ENCODE measurements at places on chromosomes 4 and X.

DNA sequence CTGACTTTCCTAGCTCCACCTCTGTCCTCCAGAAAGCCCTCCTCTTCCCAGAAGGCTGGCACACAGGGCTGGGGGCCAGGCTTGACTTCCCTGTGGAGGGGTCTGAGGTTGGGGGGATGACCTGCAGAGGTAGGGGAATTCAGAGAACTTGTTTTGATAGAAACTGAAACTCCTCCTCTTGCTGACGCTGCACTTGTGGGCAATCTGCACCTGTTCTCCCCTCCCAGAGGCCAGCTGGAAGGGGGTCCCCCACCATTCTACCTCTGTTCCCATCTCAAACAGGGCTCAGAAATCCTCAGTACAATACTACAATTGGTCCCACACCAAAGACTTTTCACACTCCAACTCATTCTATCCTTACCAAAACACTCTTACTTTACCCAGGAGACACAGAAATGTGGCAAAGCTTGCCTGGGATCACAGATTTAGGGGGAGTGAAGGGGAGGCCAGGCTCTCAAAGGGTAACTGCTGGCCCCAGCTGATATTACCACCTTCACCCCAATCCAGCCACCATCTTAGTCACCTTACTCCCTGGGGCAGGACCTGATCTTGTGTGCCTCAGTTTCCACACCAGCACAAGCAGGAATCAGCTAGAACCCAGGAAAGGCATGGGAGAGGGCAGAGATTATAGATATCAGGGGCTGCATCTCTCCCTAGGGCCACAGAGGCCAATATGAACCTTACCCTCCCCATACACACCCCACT is 18.5 kb downstream of the OTUD5 start:
- DNase-seq = no peak

DNA sequence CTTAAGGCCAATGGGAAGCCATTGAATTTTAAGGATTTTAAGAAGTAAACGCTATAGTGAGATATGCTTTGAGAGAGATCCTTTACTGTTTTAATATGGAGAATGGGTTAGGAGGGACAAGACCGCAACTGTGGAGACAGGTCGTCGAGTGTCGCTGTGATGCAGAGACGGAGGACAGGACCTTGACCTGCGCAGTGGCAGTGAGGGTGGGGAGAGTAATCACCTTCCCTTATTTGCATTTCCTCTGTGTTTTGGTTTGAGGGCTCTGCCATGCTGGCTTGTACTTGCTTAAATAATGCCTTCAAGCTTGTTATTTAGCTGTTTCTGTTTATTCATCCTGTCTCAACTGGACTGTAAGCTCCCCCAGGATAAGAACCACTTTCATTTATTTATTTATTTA is 345.0 kb downstream of the FBXW7 start:
- DNase-seq = no peak

DNA sequence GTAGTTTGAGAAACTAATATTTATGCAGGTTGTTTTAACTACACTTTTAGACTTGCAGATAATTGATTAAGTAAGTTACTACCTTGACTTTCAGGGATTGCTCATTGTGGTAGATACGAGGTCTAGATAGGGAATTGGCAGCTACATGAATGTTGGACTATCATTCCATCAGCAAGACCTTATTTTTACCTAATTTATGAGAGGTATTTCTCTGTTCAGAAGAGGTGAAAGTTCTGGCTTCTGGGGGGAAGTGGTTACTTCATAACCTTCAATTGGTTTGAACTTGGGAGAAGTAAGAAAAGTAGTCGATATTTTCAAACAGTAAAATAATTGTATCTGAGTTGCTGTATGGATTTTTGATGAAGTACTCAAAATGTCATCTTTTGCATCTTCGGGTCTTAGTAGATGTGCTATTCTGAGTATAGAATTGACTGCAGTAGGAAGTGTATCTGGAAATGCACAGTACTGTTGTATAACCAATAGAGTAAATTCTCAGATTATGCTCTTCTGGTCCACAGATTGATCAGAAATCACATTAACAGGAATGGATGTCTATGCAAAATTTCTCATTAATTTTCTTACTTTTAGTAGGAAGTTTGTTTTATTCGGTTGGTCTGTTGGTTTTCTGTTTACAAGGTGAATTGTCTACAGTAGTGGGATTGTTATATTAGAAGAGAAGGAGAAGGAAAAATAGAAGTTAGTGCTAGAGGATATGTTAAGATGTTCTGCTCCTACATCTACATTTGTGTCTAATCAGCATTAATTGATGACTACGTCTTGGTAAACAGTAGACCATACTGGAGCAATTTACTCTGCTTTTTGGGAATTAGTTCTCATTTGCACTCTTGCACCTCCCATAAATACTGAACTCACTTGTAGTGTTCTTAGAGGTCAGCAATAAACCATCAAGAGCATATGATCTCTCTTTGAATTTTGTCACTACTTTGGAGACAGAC is 3.0 kb downstream of the NFKB1 start:
- no peak for DNase-seq

- no peak for DNase-seq
These were observed 412 bp downstream of the SLC10A3 start for GRCh38 chrX:154490021-154490413.

GRCh38 chr4:77623091-77623490 is 17.5 kb downstream of the CXCL13 start:
- no peak for DNase-seq

DNA sequence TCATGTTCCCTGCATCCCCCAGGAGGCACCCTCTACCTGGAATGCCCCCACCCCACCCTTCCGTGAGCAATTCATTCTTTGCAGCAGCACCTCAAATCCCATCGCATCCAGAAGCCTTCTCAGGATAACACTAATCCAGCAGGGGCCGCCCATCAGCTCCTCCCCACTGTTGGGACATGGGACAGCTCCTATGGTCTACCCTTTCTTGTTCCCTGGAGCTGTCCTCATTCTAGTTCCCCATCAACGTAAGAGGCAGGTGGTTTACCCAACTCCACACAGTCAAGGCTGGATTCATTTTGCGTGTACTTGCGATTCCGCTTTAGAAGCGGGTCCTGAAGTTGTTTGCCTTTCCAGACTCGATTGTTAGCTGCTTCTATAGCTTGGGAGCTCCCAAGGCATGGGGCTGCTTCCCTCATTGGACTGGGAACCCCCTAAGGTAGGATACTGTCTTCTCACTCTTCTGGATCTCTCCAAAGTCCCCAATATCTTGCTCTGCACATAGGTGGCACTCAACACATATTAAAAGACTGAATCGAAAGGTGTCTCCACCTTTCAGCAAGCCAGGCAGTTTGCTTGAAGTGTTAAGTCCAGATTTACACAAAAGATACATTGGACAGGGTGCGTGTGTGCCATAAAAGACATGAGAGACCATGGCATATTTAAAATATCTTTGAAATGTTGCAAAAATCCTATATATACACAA is 942 bp upstream of the APLN start:
- no peak for DNase-seq

DNA sequence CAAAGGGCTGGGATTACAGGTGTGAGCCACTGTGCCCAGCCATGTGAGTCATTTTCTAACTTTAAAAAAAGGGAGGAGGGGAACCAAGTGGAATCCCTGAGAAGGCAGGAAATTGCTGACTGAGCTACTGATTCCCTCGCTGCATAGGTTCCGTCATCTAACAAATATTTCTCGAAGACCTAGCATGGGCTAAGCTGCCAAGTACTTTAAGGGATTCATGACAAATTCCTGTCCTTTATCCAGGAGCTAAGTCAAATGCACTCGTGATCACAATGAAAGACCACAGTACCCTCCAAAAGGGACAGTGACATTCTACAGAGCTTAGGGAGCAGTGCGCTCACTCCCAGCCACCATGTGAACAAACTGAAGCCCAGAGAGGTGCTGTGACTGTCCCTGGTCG is 33.2 kb upstream of the MAN2B2 start:
- DNase-seq = peak; percentile 59

GRCh38 chr4:122772311-122772710 is 39.8 kb downstream of the BBS12 start:
- no peak for DNase-seq

DNA sequence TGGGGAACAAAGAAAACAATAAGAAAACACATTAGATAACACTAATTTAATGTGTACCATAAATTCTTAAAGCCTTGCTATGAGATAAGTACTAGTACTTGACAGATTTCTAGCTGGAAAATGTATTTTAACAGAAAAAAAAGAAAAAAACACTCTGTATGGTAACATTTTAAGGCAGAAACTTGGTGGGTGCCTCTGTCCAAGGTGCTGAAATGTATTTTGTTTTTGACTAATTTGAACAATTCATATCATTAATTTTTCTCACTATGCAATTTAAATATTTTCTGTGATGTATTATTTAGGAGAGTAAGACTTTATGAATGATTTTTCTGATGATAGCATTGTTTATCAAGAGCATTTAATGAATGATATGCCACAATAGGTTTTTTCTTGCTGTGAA is 107.5 kb downstream of the GABRG1 start:
- DNase-seq = no peak

- DNase-seq = no peak
These were observed 45.2 kb downstream of the MAGEB17 start for GRCh38 chrX:16212436-16212835.

DNA sequence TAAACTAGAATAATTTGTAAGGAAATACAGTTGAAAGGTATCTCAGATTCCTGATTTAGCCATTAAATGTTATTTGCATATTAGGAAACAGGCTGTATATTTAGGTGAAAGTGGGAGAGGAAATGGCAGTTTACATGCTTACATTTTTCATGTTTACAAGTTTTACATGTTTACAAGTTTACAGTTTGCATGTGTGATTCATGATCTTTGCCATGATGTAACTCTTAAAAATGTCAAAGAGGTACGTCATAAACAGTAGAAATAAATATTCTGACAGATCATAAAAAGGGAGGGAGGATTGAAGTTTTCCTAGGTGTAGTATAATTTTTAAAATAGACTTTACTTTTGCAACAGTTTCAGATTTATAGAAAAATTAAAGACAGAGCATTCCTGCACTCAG is 45.7 kb downstream of the KDM6A start:
- no peak for DNase-seq

DNA sequence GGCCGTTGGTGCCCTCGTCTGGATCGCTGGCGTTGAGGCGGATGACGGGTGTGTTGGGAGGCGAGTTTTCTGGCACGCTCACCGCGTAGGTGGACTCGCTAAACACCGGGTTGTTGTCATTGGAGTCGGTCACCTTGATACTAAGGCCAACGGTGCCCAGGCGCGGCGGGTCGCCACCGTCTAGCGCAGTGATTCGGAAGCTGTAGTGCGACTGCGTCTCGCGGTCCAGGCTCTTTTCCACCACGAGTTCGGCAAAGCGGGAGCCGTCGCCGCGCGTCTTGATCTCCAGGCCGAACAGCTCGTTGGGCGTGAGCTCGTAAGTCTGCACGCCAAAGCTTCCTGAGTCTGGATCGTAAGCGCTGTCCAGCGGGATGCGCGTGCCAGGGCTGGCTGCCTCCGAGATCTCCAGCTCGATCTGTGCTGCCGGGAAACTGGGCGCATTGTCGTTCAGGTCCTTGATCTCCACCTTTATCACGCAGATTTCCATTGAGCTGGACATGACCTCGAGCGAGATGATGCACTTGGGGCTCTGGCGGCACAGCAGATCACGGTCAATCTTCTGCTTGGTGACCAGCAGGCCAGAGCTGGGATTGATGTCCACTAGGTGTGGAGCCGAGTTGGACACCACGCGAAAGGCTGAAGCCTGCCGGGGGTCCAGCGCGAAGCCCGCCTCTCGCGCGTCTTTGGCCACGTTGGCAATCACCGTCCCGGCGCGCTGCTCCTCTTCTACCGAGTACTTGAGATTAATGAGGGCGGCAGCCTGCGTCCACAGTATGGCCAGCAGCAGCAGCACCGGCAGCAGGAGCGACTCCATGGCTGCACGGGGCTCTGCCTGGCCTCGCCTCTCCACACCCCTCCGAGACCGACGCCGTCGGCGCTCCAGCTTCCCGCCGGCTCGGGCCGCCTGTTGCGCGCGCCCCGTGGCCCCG is 2.0 kb downstream of the PCDH19 start:
- DNase-seq = no peak

GRCh38 chr4:144283526-144283925 is 143.0 kb upstream of the GYPA start:
- DNase-seq = no peak

DNA sequence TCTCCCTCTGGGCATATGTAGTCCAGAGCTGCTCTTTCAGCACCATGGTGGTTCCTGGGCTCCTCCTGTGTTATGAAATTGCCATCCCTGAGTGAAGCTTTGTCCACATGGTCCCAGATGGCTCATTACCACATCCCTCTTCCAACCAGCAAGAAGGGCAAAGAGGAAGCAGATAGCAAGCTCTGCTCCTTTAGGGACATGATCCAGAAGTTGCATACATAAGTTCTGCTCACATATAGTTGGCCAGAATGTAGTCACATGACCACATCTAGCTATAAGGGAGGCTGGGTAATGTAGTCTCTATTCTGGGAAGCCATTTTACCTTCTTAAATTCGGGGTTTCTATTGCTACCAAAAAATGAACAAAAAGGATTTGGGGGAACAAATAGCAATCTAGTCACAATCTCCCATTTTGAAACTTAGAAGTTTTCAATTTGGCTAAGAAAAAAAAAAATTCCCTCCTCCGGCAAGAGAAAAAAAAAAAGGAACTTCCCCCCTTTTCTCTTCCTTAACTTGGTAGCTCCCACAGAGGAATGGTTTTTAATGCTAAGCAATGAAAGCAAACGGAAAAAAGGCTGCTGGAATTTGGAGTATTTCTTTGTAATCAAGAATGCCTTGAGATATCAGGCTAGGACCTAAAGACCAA is 88.2 kb upstream of the USP9X start:
- no peak for DNase-seq

- no peak for DNase-seq
These were observed 51.6 kb upstream of the IL2 start for GRCh38 chr4:122508083-122508482.

GRCh38 chrX:112768563-112768962 is 72.1 kb downstream of the AMOT start:
- no peak for DNase-seq

DNA sequence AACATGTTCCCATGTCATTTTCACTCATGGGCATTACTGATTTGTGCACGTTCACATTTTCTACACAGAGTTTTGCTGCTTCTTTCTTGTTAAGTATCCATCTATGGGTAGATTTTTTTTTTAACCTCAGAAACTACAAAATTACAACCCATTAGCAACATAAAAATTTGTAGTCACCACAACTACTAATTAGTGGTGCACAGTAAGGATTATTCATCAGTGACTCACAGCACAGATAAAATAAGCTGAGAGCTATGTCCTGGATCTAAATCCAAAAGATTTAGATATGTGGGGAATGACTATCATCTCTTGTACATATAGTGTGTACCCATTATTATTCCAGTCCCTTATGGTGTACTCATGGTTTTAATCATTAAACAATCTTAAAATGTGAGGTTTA is 19.7 kb upstream of the AMELX start:
- no peak for DNase-seq

GRCh38 chr4:72302981-72303704 is 265.9 kb downstream of the ADAMTS3 start:
- no peak for DNase-seq

- no peak for DNase-seq
These were observed 225.6 kb upstream of the LCORL start for GRCh38 chr4:18247189-18247588.

- DNase-seq = no peak
These were observed 122.4 kb upstream of the NAP1L5 start for GRCh38 chr4:88819818-88820697.

All from PC-9 (cell line).